NCI-H2081 (cell line): ENCODE measurements at places on chromosomes 2 and 18.

GRCh38 chr18:76347341-76347740 lies 147.7 kb downstream of the ZNF516 start:
- DNase-seq = no peak

DNA sequence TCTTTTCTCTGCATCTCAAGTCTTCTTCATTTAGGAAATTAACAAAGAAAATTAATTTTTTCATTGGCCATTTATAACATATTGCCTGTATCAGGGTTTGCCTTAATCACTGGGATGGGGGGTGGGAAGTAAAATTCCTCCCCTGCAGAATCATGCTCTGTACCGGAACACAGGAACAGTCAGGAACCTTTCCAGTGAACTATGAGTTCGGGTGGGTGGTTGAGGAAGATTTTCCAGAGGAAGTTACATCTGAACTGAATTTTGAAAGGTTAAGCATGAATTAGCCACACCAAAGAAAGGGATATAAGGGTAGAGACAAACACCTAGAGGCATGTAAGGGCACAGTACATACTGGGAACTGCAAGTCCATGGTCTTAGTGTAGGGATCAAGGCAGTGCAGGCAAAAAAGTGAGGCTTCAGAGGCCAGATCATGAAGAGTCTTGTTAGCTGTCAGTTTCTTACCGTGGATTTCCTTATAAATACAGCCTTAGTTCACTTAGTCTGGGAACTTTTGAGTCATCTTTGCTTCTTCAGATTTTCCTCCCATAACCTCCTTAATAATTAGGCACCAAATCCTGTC lies 55.6 kb downstream of the FAM117B start:
- DNase-seq = no peak

DNA sequence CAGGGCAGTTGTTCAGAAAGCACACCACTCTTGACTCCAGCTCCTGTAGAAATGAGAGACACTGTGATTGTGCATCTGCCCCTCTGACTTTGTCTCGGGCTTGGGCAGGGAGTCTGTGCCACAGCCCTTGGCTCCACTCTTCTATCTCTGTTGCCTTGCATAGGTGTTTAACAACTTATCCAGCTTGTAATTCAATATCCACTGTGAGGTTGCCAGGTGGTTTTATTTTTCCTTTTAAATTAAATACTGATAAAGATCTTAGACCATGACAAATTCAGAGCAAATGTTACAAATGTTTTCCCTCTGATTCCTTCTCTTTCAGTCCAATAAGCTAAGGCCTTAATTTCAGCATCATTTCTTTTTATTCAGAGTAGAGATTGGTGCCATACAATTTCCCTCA lies 421.7 kb downstream of the STK39 start:
- no peak for DNase-seq

GRCh38 chr2:233565685-233566140 lies 869 bp downstream of the USP40 start:
- no peak for DNase-seq

GRCh38 chr18:6406910-6407470 lies 7.7 kb downstream of the L3MBTL4 start:
- peak; percentile 59 for DNase-seq

- DNase-seq = no peak
These were observed 46.6 kb upstream of the RFX8 start for GRCh38 chr2:101521487-101521886.

DNA sequence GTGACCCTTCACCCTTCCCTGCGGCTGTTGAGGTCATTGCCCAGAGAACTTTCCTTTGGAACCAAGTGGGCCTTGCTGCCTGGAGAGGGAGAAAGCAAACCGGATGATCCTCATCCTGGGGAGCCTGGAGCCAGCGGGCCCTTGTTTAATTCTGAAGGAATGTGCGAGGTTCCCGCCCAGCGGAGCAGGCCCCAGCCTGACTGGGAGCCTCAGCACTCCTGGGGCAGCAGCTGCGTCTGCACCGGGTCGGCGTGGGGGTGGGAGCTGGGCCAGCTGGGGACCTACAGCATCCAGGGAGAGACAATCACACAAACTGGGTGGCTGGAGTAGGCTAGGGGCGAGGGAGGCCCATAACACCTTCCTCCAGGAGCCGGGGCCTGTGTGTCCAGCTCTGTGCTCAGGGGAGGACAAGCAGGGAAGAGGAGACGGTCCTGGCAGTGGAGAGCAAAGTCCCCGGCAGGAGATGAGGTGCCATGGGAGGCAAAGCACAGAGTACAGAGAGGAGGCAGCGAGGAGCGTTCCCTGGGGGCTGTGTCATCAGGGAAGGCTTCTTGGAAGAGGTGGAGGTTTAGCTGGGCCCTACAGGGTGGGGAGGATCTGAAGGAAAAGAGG lies 61.9 kb upstream of the HAAO start:
- DNase-seq = no peak

DNA sequence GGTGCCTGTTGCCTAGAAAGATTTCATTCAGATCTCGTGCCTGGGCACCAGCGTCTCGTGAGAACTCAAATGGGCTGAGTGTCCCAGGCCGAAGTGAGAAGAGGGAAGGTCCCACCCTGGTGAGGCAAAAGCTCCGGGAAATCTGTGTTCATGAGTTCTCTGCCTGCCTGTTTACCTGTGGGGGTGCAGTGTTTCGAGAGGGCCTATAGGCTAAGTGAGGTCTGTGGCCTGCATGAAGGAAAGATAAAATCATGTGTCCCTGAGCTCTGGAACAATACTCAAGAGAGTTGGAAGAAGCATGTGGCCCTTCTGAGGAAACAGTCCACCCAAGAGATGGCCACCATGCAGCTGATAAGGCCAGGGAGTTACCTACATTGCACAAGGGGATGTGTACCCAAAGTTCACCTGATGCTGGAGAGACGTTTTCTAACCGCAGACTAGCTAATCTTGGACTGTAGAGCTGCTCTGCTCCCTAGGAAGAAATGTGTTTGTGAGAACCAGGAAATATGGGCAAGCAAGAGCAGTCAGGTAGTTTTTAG lies 63.5 kb upstream of the ST3GAL5 start:
- no peak for DNase-seq

DNA sequence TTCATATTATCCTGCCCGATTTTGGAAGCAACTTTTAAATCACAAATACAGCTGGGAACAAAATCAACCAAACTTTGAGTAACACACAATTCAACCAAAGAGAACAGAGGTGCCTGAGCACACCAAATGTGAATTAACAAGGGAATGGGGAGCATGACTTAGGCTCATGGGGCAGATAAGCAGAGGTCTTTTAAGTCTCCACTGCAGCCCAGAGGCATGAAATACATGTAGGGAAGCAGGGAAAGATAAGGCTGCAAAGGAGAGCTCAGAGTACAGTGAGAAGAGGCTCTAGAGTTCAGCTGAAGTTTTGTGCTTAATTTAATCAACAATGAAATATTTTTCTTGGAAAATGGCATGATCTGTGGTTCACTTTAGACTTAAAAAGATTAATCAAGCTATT lies 49.0 kb downstream of the CYTIP start:
- no peak for DNase-seq

DNA sequence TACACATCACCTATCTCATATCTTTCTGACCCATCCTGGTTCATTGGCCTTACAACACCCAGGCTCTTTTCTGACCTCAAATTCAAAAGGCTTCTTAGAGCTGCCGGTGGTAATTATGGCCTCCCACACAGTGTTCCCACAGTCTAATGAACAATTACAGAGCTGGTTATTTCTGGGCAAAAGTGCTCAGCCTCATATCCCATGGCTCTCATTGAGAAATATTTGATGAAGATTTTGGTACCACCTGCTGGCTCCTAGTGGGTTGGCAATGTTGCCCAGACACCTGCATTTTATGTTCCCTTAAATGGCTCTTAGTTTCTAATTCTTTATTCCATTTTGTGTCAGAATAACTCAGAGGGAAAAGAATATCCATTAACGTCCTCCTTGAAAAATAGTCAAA lies 20.1 kb upstream of the SCYGR2 start:
- no peak for DNase-seq

- DNase-seq = peak; percentile 51
These were observed 93.9 kb downstream of the EVA1A start for GRCh38 chr2:75466708-75467311.

- DNase-seq = no peak
These were observed 1329.5 kb downstream of the LRP1B start for GRCh38 chr2:140801311-140801710.

GRCh38 chr2:97739893-97740245 lies 26.5 kb downstream of the ZAP70 start:
- no peak for DNase-seq

GRCh38 chr2:128196471-128196931 lies 105.5 kb downstream of the UGGT1 start:
- DNase-seq = peak; percentile 18

- DNase-seq = no peak
These were observed 126.2 kb downstream of the FSHR start for GRCh38 chr2:49028101-49028500.
